ENCODE measurements at places on chromosomes 2 and 18. TPM values are rescaled to one million over a fixed set of nuclear protein-coding genes. Genes with fewer than 3 reads are reported as not detected.
A peak's percentile ranks its signal among the peaks of the same experiment; 100 is the strongest.

- no peak for DNase-seq
These were observed 408.9 kb downstream of the LRATD1 start for GRCh38 chr2:15041429-15041837.

- no peak for DNase-seq
These were observed at the start of gene HOXD11 for GRCh38 chr2:176106581-176107539. HOXD11 (plus strand) TSS chr2:176107280; CDS start chr2:176107356, 76 bp downstream.

- no peak for DNase-seq
These were observed 110.9 kb downstream of the GALR1 start for GRCh38 chr18:77360315-77361190.

- DNase-seq = no peak
These were observed 69.8 kb upstream of the PDE1A start for GRCh38 chr2:182496596-182496995.

- no peak for DNase-seq
These were observed 67.1 kb downstream of the RAB31 start for GRCh38 chr18:9775178-9775577.

DNA sequence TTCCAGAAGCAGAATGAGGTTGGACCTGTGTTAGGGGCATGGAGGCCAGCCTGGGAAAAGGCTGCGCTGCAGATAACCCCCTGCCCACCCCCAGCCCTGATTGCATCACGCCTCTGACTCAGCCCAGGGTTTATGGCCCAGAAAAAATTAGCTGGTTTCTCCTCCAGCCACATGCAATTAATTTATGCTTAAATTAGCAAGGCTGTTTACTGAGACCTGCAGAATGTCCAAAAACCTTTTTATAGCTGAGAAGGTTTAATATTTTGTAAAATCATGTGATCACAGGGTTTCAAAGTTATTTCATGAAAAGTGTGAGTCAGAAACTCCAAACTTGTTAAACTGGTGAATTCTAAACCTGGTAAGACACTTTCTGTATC is 123.1 kb upstream of the HDAC4 start:
- peak; percentile 13 for DNase-seq

DNA sequence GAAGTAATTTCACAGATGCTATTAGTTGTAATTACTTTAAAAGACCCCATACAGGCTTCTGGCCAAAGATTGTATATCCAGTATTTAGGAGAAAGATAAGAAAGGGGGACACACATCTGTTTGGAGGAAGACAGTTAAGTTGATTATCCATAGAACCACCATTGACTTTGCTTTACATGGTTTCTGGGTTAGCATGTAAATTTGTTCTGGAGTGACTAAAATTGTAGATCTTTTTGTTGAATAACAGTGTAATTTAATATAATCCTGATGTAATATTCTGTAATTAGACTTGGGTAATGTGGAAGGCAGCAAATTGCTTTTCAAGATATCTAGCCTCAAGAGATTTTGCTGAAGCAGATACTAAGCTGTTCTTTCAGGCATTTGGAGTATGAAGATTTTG is 17.2 kb downstream of the COMMD1 start:
- DNase-seq = no peak

GRCh38 chr2:33518200-33518599 is 41.8 kb downstream of the RASGRP3 start:
- no peak for DNase-seq

DNA sequence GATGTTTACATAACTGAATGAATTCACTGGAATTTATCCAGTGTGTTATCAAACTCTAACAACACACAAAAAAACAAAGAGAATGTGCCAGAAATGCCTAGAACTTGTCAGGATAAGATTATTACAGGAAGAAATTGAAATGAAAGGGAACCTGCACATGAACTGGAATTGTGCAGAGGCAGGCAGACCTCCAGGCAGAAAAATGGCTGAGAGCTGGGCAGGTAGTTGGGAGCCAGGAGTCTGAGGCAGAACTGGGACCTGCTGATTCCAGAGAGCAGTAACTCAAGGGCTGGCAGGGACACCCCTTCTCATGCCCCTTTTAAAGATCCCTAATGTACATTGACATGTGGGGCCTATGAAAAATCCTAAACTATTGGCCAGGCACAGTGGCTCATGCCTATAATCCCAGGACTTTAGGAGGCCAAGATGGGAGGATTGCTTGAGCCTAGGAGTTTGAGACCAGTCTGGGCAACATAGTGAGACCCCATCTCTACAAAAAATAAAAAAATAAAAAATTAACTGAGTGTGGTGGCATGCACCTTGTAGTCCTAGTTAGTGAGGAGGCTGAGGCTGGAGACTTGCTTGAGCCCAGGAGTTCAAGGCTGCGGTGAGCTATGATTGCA is 674 bp upstream of the SP110 start:
- DNase-seq = no peak

DNA sequence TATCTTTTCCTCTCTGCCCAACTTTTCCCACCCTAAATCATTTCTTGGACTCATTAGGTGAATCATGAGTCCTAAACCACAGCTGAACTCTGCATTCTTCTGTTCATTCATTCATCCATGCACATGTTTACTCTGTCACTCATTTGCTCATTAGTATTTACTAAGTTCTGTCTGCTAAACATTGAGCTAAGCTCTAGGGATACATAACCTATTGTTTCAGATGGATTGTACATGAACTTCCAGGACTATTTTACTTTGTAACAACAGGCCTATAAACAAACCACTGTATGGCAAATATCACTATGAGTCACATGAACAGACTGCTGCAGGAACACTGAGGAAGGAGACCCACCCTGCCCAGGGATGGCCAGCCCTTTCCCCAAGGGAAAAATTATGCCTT is 14.6 kb upstream of the DYNC2LI1 start:
- DNase-seq = no peak

DNA sequence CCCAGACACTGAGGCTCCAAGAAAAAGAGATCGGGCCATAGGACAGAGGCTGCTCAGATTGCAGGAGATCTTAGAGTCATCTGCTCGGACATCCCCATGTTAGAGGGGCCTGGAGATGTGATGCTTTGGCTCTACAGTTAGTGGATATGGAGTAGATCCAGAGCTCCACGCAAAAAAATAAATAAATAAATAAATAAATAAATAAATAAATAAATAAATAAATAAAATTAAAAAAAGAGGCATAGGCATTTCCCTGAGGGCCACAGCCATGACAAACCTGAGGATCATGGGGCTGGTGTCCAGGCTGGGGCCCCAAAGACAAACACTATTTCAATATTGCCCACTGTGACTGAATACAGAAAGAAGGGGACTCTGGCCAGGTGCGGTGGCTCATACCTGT is 85.5 kb downstream of the PLB1 start:
- no peak for DNase-seq

DNA sequence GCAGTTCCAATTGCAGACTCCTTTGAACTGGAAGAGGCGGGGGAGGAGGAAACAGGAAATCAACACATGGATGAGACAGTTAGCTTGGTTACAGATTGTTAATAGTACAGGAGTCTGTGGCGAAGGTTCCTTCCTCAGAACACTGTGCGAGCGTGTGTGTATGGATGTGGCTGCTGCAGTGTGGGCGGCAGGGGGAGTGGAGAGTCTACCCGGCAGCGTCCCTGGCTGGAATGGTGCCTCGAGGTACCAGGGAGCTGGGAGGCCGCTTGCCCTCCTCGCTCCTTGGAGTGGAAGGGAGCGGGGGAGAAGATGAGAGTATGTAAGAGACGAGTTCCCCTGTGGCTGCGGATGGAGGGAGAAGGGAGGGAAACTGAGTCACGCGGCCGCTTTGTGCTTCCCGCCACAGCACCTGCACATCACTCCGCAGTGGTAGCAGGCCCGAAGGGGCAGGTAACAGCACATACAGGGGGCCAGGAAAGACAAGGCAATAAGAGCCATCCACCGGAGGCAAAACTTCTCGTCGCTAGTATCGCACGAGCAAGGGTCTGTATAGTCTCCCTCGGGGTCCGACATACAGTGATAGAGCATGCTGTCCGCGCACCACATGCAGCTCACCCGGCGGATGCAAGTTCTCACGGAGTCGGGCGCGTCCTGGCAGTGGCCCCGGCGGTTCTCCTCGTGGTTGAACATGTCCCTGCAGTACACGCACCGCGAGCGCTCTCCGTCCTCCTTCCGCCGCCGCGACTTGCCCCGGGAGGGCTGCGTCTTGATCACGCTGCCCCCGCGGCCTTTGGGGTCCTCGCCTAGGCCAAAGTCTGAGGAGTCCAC is 85.7 kb downstream of the ACTR2 start:
- no peak for DNase-seq

SCRN3 gene
- 27.8 TPM for total RNA-seq

RUFY4 gene
- total RNA-seq = not detected

RGPD3 gene
- 0.10 TPM for total RNA-seq

GALR1 gene
- total RNA-seq = 0.06 TPM

EVX2 gene
- total RNA-seq = not detected

CDK15 gene
- total RNA-seq = 0.44 TPM

SNTG2 gene
- 2.9 TPM for total RNA-seq

POMC gene
- total RNA-seq = 10.6 TPM
